Natural killer cell (primary cell): ENCODE measurements at places on chromosomes 2 and 18.

GRCh38 chr2:240431661-240432424, 3.6 kb upstream of the GPC1 start:
- DNase-seq: no peak

DNA sequence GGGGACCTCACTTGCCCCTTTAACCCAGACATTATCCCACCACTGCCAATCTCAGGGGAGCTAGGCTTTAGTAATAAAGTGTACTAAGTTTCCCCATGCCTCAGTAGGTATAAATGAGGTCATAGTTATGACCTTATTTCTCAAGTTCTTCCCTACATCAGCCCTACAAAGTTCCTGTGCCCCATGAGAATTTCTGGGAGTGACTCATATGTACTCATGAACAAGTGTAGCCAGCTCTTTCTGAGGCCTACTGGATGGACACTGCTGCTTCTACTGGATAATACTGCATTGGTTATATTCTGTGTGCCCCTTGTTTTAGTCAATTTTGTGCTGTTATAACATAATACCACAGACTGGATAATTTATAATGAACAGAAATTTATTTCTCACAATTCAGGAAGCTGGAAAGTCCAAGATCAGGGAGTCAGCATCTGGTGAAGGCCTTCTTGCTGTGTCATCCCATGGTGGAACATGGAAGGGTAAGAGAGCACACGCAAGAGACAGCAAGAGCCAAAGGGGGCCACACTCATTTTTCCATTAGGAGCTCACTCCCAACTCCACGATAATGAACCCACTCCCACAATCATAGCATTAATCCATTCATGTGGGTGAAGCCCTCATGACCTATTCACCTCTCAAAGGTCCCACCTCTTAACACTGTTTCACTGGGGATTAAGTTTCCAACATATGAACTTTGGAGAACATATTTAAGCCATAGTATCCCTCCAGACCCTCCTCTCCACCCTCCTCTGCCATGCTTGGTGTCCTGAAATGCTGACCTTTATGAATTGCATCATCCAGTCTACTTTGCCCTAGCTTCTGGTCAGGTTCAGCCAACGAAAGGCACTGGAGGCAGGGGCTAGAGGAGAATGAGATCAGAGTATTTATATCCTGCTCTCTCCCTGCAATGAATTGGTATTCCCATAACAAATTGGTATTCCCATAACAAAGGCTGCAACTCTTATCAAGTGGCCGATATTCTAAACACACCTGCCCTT, 25.4 kb upstream of the ST3GAL5 start:
- DNase-seq: no peak

- DNase-seq: no peak
Observed at GRCh38 chr2:107511970-107512789, 314.5 kb upstream of the RGPD4 start.

GRCh38 chr2:147273628-147274027, 571.2 kb upstream of the ACVR2A start:
- DNase-seq: no peak

- DNase-seq: no peak
Observed at GRCh38 chr2:18525236-18525635, 35.2 kb downstream of the RDH14 start.

DNA sequence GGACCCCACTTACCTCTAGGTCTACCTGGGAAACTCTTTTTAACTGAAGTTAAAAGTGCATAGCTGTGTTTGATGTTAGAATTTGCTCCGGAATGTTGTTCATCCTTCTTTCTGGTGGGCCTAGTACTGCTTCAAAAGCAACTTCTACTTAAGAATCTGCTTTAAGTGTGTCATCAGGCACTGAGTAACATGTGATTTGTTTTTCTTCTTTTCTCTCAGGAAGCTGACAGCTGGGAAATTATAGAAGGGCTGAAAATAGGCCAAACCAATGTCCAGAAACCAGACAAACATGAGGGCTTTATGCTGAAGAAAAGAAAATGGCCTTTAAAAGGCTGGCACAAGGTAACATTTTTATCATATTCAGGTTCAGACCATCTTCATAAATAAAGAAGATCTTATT, 122.9 kb downstream of the PRKRA start:
- no peak for DNase-seq

DNA sequence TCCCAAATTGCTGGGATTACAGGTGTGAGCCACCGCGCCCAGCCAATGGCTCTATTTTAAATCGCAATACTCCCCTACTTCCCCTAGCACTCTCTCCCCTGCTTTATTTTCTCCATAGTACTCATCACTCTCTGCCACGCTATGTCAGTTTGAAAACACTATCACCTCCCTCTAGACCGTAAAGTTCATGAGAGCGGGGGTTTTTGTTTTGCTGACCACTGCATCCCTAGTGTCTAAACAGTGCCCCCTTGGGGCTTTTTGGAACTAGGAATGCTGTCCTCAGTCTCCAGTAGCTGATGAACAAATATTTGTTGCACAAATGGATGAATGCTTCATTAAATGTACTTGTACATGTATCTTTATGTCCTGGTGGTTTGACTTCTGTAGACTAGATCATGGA, 44.1 kb downstream of the ATOH8 start:
- no peak for DNase-seq

DNA sequence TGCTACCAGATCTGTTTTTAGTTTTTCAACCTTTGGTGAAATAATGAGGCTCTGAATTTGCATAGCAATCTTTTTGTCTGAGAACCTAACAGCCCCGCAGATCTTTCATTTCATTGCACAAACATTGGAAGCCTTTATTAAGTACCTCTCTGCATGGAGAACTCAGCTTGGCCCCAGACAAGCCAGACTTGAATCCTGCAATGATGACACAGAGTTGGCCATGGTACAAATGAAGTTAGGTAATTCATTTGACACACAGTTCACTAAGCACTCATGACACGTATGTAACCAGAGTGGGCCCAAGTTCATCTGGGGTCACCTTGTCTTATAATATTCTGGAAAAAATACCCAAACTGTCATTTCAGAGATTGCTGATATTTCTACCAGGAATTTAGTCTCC, 439.1 kb upstream of the ID2 start:
- no peak for DNase-seq

GRCh38 chr18:32333781-32334180, 136.9 kb downstream of the GAREM1 start:
- DNase-seq: no peak

DNA sequence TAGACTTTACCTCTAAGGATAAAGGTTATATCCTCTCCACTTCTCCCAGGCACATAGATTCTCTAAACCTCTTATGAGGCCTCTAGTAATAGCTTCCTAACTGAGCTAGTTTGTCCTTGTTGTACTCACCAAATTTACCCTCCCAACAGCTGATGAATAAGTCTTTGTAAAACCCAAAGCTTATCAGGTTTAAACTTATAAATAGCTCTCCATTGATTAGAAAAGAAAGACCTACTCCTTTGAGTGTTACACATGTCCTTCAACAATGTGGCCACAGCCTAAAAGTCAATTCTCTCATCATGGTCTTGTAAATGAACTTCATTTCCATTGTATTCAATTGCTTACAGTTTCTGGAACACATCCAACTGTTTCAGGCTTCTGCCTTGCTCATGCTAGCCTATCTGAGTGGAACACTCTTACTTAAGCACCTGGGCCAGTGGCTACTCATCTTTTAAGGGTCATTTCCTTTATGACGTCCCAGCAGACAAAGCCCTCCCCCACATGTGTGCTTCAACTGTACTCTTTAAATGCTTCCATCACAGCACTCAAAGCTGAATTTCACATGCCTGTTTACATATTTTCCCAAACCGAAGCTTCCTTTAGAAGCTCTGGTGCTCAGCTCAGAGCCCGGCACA, 131.6 kb downstream of the CDH2 start:
- DNase-seq: no peak

GRCh38 chr2:120132190-120132589, 91.0 kb downstream of the TMEM185B start:
- DNase-seq: no peak

GRCh38 chr18:55354795-55355194, 233.2 kb downstream of the TCF4 start:
- DNase-seq: no peak

DNA sequence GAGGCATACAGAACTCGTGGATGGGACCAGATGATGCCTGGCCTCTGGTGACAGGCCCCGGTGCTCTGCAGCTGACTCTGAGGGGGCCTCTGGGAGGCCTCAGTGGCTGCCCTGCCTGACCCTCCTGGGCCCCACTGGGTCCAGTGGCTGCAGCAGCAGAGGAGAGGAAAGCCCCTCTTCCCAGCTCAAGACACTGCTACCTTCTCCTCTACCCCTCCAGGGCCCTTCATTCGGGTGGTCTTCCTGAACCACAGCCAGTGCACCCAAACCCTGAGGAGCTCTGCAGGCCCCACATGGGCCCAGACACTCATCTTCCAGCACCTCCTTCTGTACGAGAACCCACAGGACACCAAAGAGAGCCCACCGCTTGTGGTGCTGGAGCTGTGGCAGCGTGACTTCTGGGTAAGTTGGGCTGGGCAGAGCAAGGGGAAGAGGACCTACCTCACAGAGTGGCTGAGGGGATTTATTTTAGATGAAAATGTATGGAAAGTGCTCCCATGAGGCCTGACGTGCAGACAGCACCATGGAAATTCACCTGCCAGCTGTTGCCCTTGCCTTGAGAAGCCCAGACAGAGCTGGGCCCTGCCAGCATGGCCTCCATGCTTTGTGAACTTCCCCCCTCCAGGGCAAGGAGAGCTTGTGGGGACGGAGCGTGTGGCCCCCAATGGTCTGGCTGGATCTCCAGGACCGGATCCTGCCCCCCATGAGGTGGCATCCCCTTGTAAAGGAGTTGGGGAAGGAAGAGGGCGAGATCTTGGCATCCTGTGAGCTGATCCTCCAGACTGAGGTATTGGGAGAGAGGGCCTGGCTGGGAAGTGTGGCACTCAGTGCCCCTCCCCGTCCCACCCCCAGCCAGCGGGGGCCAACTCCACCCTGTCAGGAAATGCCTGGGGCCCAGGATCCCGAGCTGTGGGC, 46.3 kb downstream of the LMAN2L start:
- no peak for DNase-seq

DNA sequence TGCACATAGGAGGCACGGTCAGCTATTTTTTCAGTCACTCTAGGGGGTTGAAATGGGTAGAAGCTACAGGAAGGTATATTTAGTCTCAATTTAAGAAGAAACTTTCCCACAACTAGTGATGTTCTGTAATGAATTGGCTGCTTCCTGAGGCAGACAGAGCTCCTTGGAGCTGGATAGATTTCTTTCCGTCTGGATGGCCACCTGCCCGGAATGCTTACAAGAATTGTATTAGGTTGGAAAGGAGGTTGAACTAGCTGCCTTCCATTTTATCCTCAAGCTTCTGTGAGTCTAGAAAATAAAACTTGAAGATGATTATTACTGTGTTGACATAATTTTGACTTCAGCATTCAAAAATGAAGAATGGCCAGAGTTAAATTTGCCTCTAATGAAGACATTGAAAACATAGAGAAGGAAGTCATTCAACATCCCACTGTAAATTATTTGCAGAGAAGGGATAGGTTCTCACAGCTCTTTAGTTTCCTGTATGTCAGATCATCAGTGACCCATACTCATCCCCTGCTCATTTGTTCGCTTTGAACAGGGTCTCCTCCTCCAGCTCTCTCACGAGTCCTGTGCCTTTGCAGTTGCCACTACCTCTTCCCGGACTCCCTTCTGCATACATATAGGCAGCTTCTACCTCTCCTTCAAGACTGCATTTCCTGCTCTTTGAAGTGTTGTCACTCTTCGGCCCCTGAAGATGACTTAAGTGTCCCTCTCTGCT, 88.8 kb downstream of the CRIM1 start:
- no peak for DNase-seq

DNA sequence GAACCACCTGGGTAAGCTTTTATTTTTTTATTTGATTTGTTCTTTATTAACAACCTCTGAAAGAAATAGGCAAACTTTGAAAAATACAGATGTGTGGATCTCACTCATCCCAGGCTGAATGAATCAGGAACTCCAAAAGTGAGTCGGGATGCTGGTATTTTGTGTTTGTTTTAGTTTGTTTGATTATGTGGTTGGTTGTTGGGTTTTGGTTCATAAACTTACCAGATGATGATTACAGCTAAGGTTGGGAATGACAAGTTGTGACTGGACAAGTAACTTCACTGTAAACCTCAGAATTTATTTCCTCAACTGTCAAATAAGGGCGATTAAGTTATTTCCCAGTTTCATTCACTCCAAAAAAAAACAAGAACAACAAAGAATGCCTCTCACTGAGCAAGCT, 80.5 kb upstream of the KIF5C start:
- no peak for DNase-seq

- DNase-seq: no peak
Observed at GRCh38 chr2:141329964-141330363, 800.9 kb downstream of the LRP1B start.
